ENCODE measurements at places on chromosomes 1 and 21.

- peak; percentile 85 for DNase-seq
These were observed 4.0 kb upstream of the GPR3 start for GRCh38 chr1:27388337-27389005.

DNA sequence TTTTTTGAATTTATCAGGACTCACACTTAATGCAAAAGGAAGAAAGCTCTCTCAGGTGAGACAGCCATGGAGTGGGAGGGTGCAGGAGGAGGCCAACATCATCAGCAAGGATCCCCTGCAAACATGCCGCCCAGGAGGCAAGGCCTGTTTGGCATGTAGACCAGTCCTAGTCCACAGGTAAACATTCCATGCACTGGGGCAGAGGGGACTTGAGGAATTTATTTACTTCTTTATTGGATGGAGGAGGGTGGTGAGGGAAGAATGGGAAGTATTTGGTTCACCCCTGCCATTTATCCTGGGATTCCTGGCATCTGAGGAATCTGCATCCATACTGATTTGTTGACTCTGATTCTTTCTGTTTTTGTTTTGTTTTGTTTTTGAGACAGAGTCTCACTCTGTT, 1.5 kb upstream of the UQCRHL start:
- no peak for DNase-seq

- no peak for DNase-seq
These were observed 80.7 kb downstream of the GIPC2 start for GRCh38 chr1:78126506-78126905.

GRCh38 chr1:100943533-100943932, 47.6 kb downstream of the SLC30A7 start:
- DNase-seq = no peak

GRCh38 chr1:234667600-234668576, 57.9 kb upstream of the IRF2BP2 start:
- DNase-seq = no peak

GRCh38 chr1:226654046-226654667, 84.9 kb downstream of the ITPKB start:
- DNase-seq = no peak

GRCh38 chr1:63612564-63612963, 19.4 kb downstream of the PGM1 start:
- DNase-seq = no peak

DNA sequence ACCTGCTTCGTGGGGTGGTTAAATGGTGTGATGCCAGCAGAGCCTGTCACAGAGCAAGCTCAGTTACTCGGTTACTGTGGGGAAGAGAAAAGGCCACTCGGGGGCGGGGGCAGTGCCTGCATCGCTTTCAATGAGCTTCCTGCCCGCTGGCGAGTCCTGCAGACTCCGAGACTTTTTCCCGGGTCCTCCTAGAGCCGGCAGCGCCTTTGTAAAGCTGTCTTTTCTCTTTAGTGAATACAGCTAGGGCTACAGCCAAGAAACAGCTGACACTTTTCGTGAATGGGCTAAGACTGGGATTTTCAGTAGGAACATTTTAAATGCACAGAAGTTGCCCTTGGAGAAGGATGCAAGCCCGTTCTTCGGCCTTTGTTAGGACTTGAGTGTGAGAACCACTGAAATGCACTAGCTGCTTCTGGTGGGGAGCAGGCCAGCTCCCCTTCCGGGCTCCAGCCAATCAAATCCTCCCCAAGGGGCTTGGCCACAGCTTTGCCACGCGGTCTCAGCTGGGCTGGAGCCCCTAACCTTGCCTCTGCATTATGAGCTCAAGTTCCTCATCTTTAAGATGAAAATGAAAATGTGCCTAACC, 23.4 kb upstream of the EFHD2 start:
- peak; percentile 22 for DNase-seq

- no peak for DNase-seq
These were observed 47.8 kb downstream of the PIK3CD start for GRCh38 chr1:9699361-9699760.

DNA sequence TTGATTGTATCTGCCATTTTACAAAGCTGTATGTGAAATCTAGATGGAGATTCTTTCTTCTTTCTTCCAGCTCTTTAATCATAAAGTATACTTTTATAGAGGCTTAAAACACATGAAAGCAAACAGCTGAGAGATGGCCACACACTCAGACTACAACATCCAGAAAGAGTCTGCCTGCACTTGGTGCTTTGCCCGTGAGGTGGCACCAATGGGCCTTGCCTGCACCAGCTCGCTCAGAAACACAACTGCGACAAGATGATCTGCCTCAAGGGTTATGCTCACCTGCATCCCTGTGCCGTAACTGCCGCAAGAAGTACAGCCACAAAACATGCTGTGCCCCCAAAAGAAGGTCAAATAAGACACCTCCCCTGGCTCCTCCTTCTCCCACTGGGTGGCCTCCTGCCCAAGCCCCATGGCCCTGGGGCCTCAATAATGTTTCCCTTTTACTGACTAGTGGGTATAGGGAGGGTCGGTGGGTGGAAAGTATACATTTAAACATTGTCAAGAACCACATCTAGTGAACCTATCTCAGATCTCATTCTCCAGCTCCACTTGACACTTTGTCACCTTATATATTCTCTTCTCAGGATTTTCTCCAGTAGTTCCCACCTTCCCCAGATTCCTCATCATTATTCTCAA, 66.7 kb upstream of the ANGPTL3 start:
- DNase-seq = no peak

DNA sequence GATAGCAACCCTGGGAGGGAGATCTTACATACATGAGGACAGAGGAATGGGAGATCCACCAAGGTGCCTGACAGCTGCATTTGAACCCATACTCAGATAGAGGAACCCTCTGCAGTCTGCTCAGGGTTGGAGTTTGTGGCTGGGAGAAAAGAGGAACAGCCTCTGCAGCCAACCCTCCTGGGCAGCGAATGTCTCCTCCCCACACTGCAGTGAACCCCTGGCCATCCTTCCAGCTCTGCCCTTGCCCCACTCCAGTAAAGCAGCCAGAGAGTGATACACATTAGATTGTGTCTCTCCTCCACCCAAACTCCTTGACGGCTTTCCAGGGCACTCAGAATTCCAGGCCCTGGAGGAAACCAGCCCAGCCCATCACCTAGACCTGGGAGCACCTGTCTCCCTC, 137.7 kb downstream of the RUNX1 start:
- no peak for DNase-seq

DNA sequence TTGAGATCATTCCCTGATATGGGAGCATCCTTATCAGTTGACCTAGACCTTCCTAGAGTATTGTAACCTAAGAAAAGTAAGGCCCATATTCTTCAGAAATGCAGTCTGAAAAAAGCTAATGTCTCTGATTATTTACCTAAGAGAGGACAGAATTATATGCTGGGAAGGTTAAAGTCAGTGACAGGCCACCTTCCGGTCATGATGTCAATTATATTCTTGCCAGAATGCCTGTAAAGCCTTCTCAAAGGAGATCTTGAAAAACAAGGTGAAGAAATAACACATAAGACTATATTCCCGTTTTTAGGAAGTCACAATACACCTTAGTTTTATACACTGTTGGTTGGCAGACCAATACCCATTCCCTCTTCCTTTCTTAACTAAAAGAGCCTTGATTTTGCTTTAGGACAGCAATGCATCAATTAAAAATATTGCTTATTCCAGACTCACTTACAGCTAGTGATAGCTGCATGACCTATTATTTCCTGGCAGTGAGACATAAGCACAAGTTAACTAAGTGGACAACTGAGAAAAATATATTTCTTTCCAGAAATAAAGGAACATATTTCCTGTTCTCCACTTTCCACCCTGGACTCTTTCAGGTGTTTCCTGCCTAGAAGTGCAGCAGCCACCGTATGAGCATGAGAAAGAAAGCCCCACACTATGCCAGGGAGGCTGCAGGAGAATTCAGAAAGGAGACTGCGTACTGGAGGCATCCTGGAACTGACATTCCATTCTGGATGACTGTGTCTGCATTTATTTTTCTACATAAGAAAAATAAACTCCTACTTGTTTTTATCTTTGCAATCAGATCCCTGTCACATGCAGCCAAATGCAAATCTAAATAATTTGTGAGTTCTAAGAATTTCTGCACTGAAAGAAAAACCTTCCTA, 332.9 kb upstream of the PTBP2 start:
- no peak for DNase-seq

DNA sequence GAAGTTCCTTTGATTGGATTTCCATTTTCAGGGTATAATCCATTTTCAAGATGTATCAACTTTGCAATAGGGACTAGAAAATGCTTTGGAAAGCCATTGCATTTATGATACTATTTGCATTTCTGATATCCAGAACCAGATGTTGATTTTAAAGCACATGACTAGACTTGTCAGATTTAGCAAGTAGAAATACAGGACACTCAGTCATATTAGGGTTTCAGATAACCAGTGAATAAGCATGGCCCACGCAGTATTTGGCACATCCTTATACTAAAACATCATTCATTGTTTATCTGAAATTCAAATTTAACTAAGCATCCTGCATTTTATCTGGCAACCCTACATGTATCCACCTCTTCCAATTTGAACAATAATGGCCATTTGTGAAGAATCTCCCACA, 113.3 kb upstream of the DPT start:
- DNase-seq = no peak

- peak; percentile 66 for DNase-seq
These were observed 22.9 kb downstream of the TSHB start for GRCh38 chr1:115052454-115053083.

GRCh38 chr21:37699024-37699775, 217.1 kb downstream of the KCNJ6 start:
- no peak for DNase-seq

- DNase-seq = no peak
These were observed 100.8 kb upstream of the DNAH14 start for GRCh38 chr1:224828691-224829090.

DNA sequence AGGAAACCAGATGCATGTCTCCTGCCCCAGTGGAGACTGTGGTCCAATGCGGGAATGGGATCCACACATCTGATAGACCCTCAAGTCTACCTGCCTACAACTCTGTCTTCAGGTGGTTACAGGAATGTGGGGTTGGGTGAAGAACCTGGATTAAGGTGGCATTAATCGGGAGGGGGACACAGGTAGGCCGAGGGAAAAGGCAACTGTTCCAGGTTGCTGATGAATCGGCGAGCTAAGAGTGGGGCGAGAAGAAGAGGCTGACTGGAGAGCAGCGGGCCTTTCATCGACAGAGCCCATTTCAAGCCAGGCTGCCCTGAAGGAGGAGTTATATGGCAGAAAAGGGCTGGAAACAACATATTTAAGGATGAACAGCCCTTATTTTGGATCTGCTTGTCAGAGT, 836 bp downstream of the CD2 start:
- peak; percentile 33 for DNase-seq

DNA sequence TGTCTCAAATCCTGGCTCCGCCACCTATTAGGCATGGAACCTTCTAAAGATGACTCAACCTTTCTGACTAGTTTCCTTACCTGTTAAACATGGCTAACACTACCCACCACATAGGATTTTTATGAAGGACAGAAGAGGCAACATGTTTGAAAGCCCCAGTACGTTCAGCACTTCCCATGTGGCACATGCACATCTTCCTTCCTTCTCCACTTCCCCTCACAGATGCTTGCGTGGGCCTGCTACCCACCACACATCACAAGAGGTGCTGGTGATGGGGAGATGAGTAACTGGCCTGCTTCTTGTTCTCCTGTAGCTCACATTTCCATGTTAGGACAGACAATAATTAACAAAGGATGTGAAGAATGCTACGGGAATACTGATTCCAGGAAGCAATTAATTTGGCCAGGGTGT, 7.1 kb downstream of the ZBTB21 start:
- no peak for DNase-seq

- no peak for DNase-seq
These were observed 40.5 kb downstream of the COL6A1 start for GRCh38 chr21:46021978-46022544.

- no peak for DNase-seq
These were observed 53.9 kb downstream of the OPTC start for GRCh38 chr1:203547771-203548421.

DNA sequence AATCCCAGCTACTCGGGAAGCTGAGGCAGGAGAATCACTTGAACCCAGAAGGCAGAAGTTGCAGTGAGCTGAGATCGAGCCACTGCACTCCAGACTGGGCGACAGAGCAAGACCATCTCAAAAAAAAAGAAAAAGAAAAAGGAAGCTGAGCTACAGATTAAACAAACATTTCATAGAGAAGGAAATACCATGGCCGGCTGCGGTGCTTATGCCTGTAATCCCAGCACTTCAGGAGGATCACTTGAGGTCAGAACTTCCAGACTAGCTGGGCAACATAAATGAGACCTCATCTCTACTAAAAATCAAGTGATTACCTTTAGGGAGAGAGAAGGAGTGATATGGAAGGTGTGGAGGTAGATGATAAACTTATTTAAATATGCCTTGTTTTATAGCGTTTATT, 14.0 kb upstream of the CFAP126 start:
- DNase-seq = no peak

DNA sequence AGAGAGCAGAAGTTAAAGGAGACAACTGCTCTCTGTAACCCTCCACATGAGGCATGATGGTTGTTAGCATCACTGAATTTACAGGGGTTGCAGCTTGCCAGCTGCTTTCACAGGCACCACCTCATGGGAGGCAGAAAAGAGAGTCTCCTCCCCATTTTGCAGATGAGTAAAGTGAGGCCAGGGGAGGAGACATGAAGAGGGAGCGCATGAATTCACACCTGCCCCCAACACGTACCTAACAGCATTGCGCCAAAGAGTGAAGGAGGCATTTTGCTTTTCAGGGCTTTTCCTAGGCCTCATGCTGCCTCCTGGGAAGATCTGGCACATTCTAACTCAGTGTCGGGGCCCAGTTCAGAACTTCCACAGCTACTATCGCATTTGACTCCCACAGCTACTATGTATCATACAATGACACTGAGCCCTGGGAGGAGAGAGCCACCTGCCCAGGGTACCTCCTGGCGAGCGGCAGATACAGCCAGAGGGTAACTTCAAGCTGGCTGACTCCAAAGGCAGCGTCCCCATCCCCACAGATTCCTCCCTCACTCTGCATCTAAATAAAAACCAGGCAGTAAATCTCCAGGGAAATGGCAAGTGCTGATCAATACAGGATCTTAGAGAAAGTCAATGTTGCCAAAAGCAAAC, 34.0 kb downstream of the GLIS1 start:
- no peak for DNase-seq

DNA sequence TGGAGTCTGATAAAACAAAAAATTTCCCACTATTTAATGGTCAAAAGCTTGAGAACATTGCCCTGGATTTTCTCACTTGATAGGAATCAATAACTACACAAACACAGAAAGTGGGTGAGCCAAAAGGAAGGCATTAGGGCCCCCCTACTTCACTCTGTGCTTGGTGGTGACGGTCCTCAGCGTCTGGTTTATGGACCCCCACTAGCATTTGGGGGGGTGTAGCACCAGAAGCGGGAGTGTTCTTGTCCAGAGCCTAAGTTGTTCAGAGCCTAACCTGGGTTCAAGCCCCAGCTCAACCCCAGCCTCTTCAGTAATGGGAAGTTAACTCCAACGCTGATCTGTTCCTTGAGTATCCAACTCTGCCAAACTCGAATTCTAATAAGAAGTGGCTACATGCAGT, 33.1 kb downstream of the STPG1 start:
- peak; percentile 15 for DNase-seq
